Cortex of kidney (tissue), 1 donor: ENCODE measurements at places on chromosomes 13 and 19.

DNA sequence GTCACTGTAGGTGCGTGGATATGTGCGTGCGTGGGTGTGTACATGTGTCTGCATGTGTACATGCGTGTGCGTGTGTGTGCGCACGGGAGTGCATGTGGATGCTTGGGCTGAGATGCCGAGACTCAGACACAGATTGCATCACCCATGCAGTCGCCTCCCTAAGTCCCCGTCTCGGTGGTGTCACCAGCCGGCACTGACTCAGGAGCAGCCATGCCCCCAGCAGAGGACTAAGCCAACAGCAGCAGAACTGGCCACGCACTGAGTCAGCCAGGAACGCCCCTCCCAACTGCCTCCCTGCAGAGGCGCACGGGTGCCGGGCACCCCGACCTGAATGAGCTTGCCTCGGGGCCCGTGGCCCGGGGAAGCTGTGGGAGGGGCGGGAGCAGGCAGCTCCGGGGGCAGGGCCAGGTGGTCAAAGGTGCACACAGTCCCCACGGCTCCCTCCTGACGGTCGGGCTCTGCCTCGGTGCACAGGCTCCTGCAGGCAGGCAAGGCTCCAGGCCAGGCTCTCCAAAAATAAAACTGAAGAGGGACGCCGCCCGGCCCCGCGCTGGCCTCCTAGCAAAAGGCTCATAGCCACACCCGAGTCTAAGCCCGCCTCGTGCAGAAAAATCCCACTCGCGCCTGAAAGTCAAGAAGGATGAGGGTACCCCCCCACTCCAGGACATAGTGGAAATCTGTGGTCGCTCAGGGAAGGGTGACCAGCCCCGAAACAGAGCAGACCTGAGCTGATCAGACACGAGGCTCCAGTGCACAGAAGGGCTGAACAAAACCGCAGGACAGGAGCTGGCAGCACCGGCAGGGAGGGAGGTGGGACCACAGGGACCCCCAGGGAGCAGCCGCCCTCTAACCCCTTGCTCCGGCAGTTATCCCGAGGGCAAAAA, 49.2 kb downstream of the GADD45B start:
- DNase-seq: no peak

DNA sequence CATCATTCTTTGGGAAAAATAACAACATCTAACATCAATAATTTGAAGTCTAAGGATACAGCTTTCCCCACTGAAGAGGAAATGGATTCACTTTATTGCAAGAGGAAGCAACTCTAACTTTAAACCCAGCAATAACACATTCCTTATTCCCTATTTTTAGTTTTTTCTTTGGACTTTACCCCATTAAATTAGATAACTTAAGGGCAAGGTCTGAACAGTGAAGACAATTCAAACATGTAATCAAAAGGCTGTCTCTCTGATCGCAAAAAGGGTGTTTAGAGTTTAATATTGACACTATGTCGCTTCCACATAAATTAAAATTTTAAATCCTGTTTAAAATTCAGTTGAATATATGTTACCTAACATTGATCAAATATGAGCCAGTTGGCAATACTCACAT, 10.1 kb downstream of the EDNRB start:
- no peak for DNase-seq

- DNase-seq: no peak
Observed at GRCh38 chr13:68050761-68051160, 820.6 kb upstream of the PCDH9 start.

DNA sequence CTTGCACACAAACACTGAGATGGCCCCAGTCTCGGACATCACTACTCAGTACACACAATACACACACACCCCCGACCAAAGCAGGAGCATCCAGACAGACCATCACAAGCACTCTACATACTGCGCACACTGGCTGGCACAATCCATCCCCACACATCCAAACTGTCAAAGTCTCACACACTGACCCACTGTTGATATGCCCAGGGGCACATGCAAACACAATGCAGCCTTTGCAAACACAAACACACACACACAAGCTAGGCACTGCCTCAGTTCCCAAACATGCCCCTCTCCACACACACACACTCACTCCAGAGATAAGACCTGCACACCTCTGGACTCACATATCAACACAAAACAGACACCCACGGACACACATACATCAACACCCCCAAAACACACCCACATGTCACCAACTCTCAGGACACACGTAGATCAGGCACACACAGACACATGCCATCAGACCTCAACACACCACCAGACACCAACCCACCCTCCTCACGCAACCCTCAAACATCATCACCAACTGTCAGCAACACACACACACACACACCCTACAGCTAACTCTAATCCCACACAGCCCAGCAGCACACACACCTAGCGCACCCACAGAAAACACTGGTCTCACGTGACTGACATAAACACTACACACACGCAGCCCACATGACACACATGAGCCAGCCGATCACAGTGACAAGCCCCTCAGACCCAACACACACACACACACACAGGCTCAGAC, 1.9 kb downstream of the BBC3 start:
- no peak for DNase-seq

- DNase-seq: no peak
Observed at GRCh38 chr19:17499648-17500446, 11.6 kb upstream of the PGLS start.

DNA sequence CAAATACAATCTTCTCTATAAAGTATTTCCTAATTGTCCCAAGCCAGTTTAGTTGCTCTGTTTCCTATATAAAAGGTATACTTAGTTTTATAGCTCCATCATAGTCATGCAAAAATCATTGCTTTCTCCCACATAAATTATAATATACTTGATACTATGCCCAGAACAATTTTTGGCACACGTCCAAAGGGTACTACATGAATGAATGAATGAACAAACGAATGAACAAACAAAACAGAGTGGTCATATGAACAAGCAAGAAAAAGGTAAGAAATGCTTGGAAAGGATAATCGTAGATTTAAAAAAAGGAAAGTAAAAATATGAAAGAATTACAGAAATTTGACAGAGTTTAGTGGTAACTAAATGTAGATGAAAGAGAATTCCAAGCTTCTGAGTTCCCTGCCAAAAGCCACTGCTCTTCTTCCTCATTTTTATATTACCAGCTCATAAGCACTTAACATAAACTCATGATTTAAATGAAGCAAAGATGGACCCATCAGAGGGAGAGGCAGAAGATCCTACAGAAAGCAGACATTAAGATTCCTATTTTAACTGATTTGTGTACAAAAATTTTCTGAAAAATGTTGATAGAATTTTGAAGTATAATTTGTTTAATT, 123.2 kb downstream of the ENOX1 start:
- DNase-seq: no peak

- DNase-seq: no peak
Observed at GRCh38 chr13:50244355-50244712, 229.1 kb downstream of the KCNRG start.

DNA sequence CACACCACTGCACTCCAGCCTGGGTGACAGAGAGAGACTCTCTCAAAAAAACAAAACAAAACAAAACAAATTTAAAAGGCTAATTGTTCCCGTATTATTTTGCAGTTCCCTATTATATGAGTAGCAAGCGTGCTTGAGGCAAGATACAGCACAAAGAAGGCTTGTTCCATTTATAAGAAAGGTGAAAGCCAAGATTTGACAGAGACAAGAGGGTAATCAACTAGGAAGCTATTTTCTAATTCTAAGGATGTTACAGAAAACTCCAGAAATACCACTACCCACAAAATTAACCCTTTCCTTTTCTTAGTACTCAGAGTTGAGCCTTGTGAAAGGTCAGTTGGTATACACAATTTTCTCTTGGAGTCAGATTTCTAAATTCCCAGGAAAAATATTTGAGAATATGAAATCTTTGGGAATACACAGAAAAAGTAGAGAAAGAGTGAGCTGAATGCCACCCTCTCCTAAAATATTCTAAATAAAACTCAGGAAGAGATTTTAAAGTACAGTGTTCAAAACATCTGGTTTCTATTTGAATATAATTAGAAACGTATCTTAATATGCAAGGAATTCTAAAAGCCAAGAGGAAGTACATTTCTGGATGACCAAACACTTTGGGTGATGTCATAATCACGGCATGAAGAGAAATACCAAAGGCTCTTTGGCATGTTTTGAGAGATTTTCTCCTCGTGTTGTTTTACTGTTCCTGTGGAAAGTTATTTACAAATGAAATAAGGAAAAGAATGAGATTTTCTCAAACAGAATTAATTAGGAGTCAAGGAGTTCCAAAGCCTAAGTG, 63.0 kb upstream of the FLT1 start:
- DNase-seq: no peak

DNA sequence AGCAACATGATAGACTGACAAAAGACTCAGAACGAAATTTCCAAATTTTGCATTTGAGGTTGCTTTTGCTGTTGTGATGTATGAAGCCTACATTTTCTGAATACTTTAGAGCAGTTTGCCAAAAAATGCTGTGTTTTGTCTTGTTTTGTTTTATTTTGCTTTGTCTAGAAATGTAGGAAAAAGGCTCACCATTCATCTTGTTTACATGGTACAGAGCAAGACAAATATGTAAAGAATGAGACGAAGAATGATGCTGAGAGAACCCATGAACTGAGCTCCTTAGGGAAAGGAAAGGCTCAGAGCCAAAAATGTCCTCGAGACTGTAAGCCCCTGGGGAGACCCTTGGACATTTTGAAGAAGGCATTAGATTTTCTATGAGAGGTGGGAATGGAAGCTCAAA, 6.8 kb upstream of the SPART start:
- DNase-seq: no peak

DNA sequence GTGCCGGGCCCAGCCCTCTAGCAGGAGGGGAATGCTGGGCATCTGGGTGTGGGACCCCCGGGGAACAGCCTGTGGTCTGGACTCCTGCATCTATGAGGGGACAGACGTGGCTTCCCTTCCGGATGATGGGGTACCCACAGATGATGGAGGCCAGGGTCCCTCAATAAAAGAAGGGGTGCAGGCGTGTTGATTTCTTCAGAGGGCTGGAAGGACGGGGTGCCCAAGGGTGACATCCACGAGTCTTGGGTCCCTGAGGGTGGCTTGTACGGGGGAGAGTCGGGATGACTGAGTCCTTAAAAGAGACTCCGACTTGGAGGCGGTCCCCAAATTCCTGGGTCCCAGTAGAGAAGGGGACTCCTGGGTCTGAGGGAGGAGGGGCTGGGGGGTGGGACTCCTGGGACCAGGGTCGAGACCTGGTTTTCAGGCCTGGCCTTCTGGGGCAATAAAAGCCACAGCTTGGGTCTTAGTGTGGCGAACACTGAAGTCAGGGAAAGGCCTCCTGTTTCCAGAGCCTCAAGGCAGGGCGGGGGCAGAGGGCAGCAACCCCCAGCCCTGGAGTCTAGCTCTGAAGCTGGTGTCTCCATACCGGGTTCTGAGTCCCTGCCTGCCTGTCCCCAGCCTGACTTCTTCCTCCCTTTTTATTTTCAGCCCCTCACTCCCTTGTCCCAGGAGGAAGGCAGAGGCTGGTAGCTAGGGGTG, 459 bp upstream of the GRIN2D start:
- DNase-seq: no peak

GRCh38 chr13:113610266-113610665, 25.7 kb downstream of the TFDP1 start:
- DNase-seq: no peak

DNA sequence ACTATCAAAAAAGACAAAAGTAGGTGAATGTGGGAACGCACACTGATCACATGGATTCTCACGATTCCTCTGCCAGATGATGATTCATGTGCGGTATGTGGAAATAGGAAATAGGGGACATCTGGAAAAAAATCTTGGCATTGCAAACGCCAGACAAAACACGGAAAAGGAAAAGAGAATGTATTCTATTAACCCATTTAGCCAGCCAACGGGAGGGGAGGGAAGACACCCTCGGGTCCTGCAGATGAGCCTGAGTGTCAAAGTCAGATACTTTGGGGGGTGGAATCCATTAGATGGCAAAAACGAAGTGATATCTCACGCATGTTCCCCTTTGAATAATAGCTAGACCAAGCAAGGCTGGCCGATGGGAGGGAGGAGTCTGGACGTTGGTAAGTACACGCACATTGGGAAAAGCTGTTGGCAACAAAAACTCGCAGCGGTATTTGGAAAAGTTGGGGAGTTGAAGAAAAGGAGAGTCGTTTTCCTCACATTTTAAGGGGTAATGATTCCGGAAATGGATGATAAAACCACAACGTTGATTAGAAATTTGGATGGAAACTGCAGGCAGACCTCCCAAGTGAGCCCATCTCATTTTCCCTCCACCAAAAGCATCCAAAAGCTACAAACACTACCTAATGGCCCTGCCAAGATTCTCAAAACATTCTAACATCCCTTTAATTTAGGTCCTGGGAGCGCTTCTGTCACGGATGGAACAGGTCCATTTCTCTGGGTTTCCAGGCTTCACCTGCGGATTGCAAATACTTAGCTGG, 73.6 kb downstream of the COL4A1 start:
- no peak for DNase-seq

DNA sequence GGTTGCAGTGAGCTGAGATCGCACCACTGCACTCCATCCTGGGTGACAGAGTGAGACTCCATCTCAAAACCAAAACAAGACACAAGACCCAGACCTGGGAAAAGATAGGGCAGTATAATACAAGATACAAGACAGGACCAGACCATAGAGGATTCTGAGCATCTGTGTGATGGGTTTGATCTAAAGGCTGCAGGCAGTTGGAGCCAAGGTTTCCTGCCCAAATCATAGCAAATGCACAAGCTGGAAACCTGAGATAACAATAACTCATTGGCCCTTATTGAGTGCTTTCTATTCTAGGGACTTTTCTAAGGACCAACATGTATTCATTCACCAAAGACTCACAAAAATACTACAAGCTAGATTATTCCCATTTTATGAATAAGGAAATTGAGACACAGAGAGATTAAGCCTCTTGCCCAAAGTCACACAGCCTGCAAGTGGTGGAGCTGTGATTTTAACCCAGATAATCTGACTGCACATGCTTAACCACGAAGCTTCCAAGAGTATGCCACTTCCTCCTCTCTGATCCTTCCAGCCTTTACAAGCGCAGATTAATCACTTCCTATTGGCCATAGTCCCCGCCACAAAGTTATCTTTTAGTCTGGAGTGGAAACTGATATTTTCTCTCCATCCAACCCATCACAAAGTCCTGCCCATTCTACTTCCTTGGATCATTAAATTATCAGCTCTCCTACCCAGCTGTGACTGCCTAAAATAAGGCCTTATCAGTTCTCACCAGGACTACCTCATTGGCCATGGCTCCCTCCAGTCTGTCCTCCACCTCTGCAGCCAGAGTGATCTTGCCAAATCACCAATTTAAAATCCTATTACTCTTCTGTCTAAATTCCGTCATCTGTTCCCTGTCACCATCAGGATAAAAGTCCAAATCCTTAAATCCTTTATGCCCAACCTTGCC, 147.2 kb downstream of the FLT1 start:
- no peak for DNase-seq
